ENCODE measurements at places on chromosomes 3 and 15.

- DNase-seq: no peak
Observed at GRCh38 chr3:152466784-152467183, 198.1 kb downstream of the MBNL1 start.

DNA sequence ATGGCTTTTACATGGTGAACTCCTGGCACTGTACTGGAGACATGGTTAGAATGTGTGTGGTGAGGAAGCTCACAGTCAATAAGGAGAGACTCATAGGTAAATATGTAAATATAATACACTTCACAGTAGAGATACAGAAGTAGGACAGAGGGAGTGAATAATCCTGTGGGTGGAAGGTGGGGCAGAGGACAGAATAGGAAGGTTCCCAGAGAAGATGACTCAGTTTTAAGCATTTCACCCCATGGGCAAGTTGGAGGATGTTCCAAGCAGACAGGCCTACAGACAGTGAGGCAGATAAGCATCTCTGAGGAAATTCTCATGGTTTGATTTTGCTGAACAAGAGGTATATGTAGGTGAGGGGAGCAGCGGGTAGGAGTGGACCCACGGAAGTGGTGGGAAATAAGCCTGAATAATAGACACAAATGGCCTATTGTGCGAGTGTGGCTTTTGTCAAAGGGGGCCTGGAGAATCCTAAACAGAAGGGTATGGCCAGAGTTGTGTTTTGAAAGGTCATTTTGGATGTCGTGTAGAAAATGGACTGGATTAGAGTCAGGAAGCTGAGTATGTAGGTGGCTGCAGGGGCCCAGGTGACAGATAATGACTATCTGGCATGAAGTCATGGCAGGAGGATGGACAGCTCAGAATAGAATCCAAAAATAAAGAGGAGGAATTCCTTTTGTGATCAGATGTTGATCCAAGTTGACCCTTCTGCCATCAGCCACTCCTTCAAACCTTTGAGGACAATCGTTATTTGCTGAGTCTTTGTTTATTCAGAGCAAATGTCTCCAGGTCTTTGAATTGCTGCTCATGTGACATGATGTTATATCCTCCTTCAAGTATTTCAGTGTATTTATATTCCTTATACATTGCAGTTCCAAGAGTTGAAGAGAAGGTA lies 97.3 kb upstream of the THRB start:
- DNase-seq: no peak

DNA sequence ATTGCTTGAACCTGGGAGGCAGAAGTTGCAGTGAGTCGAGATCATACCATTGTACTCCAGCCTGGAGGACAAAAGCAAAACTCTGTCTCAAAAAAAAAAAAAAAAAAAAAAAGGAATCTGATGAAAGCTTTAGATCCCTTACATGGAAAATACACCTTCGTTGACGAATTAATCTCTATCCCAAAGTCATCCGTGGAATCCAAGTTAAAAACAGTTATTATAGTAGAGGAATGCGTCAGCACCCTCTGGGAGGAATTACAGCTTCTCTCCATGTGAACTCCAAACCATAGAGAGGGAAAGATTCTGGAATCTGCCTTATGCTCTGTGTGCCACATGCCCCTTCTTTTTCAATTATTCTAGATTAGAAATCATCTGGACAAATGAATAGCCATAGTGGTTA lies 192.3 kb upstream of the C2CD4B start:
- DNase-seq: no peak

DNA sequence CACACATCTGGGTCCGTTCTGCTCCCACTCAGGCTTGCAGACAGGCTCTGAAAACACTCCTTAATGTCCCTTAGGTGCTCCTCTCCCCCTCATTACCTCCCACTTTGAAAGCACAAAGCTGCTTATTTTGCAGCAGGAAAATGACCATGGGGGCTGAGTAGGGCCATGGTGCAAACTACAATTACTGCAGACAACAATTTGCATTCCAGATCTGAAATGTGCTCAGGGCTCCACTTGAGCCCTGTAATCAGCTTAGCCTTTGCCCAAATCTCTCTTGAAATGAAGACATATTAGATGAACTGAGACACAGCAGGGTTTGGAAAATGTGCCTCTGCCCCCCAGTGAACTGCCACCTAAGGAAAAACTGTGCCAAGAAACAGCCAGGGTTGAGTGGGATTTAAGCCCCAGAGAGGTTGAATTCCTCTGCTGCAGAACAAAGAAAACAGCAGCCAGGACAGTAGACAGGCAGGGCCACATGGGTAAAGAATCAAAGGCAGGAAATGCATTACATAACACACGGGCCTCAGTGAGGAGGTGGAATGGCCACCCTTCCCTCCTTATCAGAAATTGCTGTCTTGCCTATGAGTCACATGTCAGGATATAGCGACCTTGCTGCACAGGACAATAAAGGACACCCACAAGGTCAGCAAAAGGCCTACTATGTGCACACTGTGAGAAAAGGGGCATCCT lies 126.8 kb upstream of the ARHGEF3 start:
- no peak for DNase-seq

- no peak for DNase-seq
Observed at GRCh38 chr15:66232267-66232625, 21.3 kb downstream of the MEGF11 start.
